ENCODE measurements at places on chromosomes 16 and 17. TPM values are rescaled to one million over a fixed set of nuclear protein-coding genes. Genes with fewer than 3 reads are reported as not detected.

- H3K4me1 ChIP-seq: peaks cover 25% of the 10 kb centered on the region
- no peaks in the 10 kb centered on the region for H3K27me3 ChIP-seq
- no peak overlapping the region for H3K27ac ChIP-seq
- no peak overlapping the region for H3K4me3 ChIP-seq
- H3K36me3 ChIP-seq: peaks cover 99% of the 10 kb centered on the region
Observed at GRCh38 chr16:84093879-84094270, 22.9 kb downstream of the MBTPS1 start.

GRCh38 chr16:20203272-20203671, 124.0 kb downstream of the GP2 start:
- no peaks in the 10 kb centered on the region for H3K27me3 ChIP-seq
- H3K36me3 ChIP-seq: no peaks in the 10 kb centered on the region
- peak; percentile 6 for DNase-seq
- no peak overlapping the region for H3K4me3 ChIP-seq
- H3K4me1 ChIP-seq: no peaks in the 10 kb centered on the region

DNA sequence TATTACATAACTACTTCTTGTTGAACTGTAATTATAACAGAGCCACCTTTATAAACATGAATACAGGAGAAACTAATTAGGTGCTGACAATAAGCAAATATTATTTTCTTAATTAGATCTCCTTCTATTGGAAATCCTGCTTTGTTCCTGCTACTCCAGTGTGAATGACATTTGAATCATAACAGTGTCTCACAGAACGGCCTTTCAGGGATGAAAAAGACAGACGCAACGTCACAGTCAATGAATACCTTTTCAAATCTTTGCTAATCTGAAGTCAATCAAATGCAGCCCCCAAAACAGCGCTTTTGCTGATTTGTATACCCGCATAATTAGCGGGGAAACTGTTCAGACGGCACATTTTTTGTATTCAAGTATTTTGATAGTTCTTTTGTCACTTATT, 240.4 kb upstream of the CDH8 start:
- no peak for DNase-seq
- no peaks in the 10 kb centered on the region for H3K36me3 ChIP-seq
- no peak overlapping the region for H3K4me3 ChIP-seq
- no peaks in the 10 kb centered on the region for H3K4me1 ChIP-seq
- no peaks in the 10 kb centered on the region for H3K27me3 ChIP-seq

GRCh38 chr16:88762258-88762870, 22.7 kb downstream of the PIEZO1 start:
- H3K36me3 ChIP-seq: peaks cover 22% of the 10 kb centered on the region
- no peaks in the 10 kb centered on the region for H3K27me3 ChIP-seq
- peaks cover 93% of the 10 kb centered on the region for H3K4me1 ChIP-seq
- DNase-seq: no peak
- no peak overlapping the region for H3K27ac ChIP-seq

DOK4 gene
- total RNA-seq: 38.2 TPM

GP1BA gene
- total RNA-seq: not detected

- H3K27me3 ChIP-seq: no peaks in the 10 kb centered on the region
- H3K4me1 ChIP-seq: no peaks in the 10 kb centered on the region
- no peak for DNase-seq
- no peaks in the 10 kb centered on the region for H3K36me3 ChIP-seq
Observed at GRCh38 chr16:63787014-63787413, 1334.8 kb downstream of the CDH11 start.

ADAP2 gene
- total RNA-seq: not detected

DNA sequence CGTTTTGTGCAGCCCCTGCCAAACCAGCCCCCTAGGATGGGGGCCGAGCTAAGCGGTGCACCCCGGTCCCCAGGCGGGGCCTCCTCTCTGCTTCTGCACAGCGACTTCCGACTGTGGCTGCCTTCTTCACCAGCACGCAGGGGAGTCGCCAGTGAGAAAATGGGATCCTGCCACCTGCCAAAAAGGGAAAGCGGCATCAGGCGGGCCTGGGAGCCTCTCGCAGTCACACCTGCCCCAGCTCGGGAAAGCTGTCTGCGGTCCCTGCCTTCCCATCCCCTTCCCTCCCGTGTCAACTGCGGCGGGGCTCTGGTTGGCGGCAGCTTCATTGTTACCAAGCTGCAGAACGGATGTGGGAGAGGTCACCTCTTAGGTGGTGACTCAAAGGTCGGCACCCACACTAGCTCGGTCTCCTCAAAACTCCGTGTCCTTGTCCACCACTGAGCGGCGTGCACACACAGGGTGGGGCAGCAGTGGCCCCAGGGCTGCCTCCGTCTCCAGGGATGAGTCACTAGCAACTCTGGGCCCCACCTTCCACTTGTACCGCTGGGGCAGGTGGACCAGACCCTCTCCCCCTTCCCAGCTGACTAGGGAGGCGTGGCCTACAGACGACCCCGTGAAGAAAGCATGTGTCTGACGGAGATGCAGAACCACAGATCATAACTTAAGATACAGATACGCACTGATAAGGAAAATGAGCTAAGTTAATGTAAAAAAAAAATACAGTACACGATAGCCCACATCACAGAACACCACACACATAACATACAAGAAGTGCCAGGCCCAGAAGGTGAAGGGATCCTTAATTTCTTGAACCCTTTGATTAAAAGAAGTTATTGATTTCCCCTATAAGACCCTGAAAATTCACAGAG, 1.5 kb upstream of the PCYT2 start:
- no peak overlapping the region for H3K4me3 ChIP-seq
- H3K27me3 ChIP-seq: no peaks in the 10 kb centered on the region
- H3K27ac ChIP-seq: peak overlapping the region; percentile 66
- peaks cover 44% of the 10 kb centered on the region for H3K36me3 ChIP-seq
- peak; percentile 79 for DNase-seq
- H3K4me1 ChIP-seq: peaks cover 22% of the 10 kb centered on the region

ELMO3 gene
- total RNA-seq: 11.6 TPM

C16orf89 gene
- total RNA-seq: 81.3 TPM

GRCh38 chr16:77297996-77298395, 98.8 kb downstream of the SYCE1L start:
- H3K36me3 ChIP-seq: no peaks in the 10 kb centered on the region
- peaks cover 87% of the 10 kb centered on the region for H3K27me3 ChIP-seq
- no peak overlapping the region for H3K27ac ChIP-seq

SPIRE2 gene
- total RNA-seq: 24.1 TPM

- H3K36me3 ChIP-seq: no peaks in the 10 kb centered on the region
- no peaks in the 10 kb centered on the region for H3K4me1 ChIP-seq
- DNase-seq: no peak
- H3K27me3 ChIP-seq: no peaks in the 10 kb centered on the region
- H3K4me3 ChIP-seq: no peak overlapping the region
- no peak overlapping the region for H3K27ac ChIP-seq
Observed at GRCh38 chr17:69672924-69673323, 258.4 kb downstream of the MAP2K6 start.

DNA sequence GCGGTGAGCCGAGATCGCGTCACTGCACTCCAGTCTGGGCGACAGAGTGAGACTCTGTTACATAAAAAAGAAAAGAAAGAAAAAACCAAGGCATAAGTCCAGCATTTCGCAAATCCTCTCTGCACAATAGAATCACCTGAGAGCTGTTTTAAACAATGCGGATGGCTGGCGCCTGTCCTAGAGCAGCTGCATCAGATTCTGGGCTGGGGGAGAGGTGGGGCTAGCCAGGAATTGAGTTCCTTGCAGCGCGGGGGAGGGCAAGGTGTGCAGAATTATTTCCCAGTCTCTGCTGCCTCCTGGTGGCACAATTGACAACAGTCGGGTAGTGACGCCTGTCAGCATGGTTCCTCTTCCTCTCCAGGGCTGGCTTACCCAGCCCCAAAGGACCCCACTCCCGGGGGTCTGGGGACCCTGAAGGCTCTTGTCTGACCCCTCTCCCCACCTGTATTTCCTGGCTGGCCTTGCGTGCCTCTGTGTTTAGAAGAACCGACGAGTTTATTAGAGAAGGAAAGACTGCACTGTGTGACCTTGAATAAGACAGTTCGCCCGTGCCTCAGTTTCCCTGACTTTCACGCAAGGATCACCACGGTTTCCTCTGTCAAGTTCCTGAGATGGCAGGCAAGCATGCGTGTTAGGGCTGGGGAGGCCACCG, 41.1 kb upstream of the PLCG2 start:
- H3K4me3 ChIP-seq: peak overlapping the region; percentile 31
- H3K4me1 ChIP-seq: peaks cover 14% of the 10 kb centered on the region
- peak; percentile 93 for DNase-seq
- H3K27ac ChIP-seq: peak overlapping the region; percentile 62
- H3K27me3 ChIP-seq: no peaks in the 10 kb centered on the region
- H3K36me3 ChIP-seq: no peaks in the 10 kb centered on the region

- no peak overlapping the region for H3K4me3 ChIP-seq
- H3K36me3 ChIP-seq: peaks cover 18% of the 10 kb centered on the region
- H3K27me3 ChIP-seq: no peaks in the 10 kb centered on the region
- peak overlapping the region; percentile 66 for H3K27ac ChIP-seq
- peaks cover 39% of the 10 kb centered on the region for H3K4me1 ChIP-seq
- DNase-seq: no peak
Observed at GRCh38 chr17:2241823-2242222, 61.8 kb downstream of the SMG6 start.

DNA sequence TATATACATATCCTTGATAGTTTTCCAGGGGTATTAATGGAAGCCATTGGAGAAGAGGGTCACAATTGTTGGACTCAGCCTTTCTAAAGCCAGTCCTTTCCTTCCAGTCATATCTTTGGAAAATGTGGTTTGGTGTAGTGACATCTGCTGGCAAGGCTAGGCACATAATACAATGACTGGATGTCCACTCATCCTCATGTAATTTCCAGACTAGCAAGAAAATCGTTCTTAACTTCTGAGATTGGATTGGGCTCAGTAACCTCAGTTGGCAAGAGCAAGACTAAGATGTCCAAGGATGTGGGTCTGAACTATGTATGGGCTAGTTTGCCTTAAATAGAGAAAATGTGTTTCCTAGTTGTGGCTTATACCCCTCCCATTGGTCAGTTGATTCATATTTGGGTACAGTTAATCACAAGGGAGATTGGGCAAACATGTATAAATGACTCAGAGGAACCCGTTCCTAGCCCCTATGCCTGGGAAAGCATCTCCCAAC, 8.7 kb upstream of the KAT7 start:
- DNase-seq: no peak
- no peaks in the 10 kb centered on the region for H3K27me3 ChIP-seq
- H3K4me3 ChIP-seq: no peak overlapping the region

CYGB gene
- total RNA-seq: 6.8 TPM

DNA sequence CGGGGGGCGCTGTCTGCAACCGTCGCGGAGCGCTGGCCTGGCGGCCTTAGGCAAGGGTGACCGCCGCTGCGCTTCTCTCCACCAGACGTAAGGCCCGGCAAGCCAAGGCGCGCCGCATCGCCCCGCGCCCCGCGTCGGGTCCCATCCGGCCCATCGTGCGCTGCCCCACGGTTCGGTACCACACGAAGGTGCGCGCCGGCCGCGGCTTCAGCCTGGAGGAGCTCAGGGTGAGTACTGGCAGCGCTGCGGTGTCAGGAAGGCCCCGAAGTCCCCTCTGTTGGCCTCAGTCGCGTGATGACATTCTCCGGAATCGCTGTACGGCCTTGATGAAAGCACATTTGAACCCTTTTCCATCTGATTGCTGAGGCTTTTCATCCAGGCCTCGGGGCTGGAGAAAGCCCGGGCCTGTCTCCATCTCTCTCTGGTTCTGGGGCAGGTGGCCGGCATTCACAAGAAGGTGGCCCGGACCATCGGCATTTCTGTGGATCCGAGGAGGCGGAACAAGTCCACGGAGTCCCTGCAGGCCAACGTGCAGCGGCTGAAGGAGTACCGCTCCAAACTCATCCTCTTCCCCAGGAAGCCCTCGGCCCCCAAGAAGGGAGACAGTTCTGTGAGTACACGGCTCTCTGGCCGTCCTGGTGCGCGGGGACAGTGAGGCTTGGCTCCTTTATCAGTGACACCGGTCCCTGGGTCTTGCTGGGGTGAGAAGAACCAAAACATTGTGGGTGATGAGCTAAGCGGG, 831 bp downstream of the RPL13 start:
- no peaks in the 10 kb centered on the region for H3K27me3 ChIP-seq
- no peak for DNase-seq
- peaks cover 79% of the 10 kb centered on the region for H3K4me1 ChIP-seq

- H3K4me3 ChIP-seq: no peak overlapping the region
- H3K36me3 ChIP-seq: no peaks in the 10 kb centered on the region
- no peak overlapping the region for H3K27ac ChIP-seq
- H3K4me1 ChIP-seq: peaks cover 30% of the 10 kb centered on the region
- no peak for DNase-seq
Observed at GRCh38 chr16:586645-587590, 2.9 kb upstream of the RAB40C start.

GRCh38 chr16:89323120-89323960, 105.8 kb downstream of the ZNF778 start:
- no peak overlapping the region for H3K4me3 ChIP-seq
- H3K4me1 ChIP-seq: peaks cover 86% of the 10 kb centered on the region
- no peaks in the 10 kb centered on the region for H3K36me3 ChIP-seq
- no peaks in the 10 kb centered on the region for H3K27me3 ChIP-seq
- no peak for DNase-seq

DNA sequence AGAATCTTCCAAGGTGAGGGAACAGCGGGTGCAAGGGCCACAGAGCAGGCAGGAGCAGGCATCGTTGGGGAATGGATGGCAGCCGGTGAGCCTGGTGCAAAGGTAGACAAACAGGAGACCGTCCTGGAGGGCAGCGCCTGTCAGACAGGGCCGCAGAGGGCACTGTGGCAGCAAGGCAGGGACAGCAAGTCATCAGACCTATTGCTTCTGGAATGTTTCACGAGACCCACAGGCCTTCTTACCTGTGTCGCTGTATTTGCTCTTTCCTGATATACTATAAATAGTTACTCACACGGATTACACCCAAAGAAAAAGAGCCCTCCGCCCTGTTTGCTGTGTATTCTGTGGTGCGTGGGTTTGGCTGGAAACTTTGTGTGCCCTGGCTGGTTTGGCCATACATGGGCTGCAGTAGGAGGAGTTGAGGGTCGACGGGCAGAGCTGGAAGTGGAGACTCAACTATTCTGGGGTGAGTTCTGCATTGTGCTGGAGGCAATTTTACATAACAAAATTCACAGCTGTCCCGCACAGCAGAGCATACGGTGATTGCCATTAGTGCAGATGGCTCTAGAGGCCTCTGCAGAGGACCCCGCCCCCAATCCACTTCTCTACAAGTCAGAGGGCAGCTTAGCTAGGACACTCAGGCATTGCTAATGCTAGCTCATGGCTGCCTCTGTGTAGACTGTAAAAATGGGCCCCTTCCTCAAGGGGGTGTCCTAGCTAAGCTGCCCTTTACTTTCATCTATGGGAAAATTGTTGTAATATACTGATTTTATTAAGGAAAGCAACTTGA, 18.6 kb upstream of the POLR3E start:
- peaks cover 92% of the 10 kb centered on the region for H3K36me3 ChIP-seq
- H3K27me3 ChIP-seq: no peaks in the 10 kb centered on the region

KRT34 gene
- not detected for total RNA-seq

DNA sequence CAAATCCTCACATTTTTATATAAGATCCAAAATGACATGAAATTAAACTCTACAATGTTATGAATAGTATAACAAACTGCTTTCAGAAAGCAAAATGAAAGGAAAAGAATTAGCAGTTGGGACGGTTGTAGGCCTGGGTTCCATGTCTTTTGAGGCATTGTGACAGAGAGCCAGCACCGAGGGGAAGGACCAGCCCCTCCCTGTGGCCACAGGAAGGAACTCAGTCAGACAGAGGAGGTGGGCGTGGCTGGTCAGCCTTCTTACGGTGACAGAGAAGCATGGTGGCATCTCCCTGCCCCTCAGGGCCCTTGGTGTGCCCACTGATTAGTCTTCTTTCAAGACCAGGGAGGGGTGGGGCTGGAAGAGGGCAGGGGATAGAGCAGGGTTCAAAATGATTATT, 5.7 kb downstream of the ZNF319 start:
- H3K27ac ChIP-seq: no peak overlapping the region
- H3K4me1 ChIP-seq: peaks cover 32% of the 10 kb centered on the region
- no peak overlapping the region for H3K4me3 ChIP-seq

SETD1A gene
- 22.2 TPM for total RNA-seq
